Transverse colon (tissue), 4 donors: ENCODE measurements at places on chromosomes 2 and 18. TPM values are rescaled to one million over a fixed set of nuclear protein-coding genes. Genes with fewer than 3 reads are reported as not detected.

Gene SEMA4C
- 16.9 TPM for total RNA-seq

Gene CCDC74B
- 1.4 TPM for total RNA-seq

Gene SERPINB4
- total RNA-seq = not detected

Gene UGT1A3
- not detected for total RNA-seq

Gene ELOA2
- total RNA-seq = not detected

Gene RNF181
- total RNA-seq = 23.9 TPM

Gene CD302
- 12.7 TPM for total RNA-seq

Gene GPR39
- 85.3 TPM for total RNA-seq

Gene ACTG2
- total RNA-seq = 3,499 TPM

Gene CFC1
- total RNA-seq = 1.1 TPM

Gene DAPL1
- not detected for total RNA-seq

Gene CDH7
- total RNA-seq = not detected

Gene CNGA3
- 1.6 TPM for total RNA-seq

Gene COL4A4
- 1.5 TPM for total RNA-seq

Gene NYAP2
- not detected for total RNA-seq

Gene CYS1
- total RNA-seq = 1.1 TPM

Gene FBLN7
- total RNA-seq = not detected

Gene ATIC
- total RNA-seq = 35.8 TPM

Gene RPRM
- 2.0 TPM for total RNA-seq

Gene TCF7L1
- total RNA-seq = 1.4 TPM

Gene DPYSL5
- 0.32 TPM for total RNA-seq

Gene MBD2
- total RNA-seq = 39.4 TPM

Gene PGAP1
- 16.1 TPM for total RNA-seq

Gene MARCHF4
- total RNA-seq = not detected

Gene CAVIN2
- 59.3 TPM for total RNA-seq

Gene GALR1
- 1.9 TPM for total RNA-seq

Gene OTOS
- not detected for total RNA-seq

Gene ALPP
- total RNA-seq = not detected

Gene ITGB6
- total RNA-seq = 7.6 TPM

Gene PROM2
- total RNA-seq = 46.6 TPM

Gene FASTKD2
- total RNA-seq = 20.1 TPM

Gene FSIP2
- total RNA-seq = 29.2 TPM

Gene KIF1A
- total RNA-seq = 3.1 TPM

Gene SCN1A
- total RNA-seq = not detected

Gene GALNT13
- total RNA-seq = 0.95 TPM

Gene TUBA3E
- not detected for total RNA-seq

Gene STPG4
- total RNA-seq = 1.2 TPM

Gene TMEM163
- total RNA-seq = not detected

Gene TAF1B
- not detected for total RNA-seq

Gene ABCG5
- not detected for total RNA-seq

Gene TEX44
- not detected for total RNA-seq

Gene CLEC4F
- total RNA-seq = 0.14 TPM

Gene RESP18
- not detected for total RNA-seq

Gene ALK
- total RNA-seq = 0.82 TPM
